Amygdala (tissue), 56 donors: ENCODE measurements at places on chromosomes 7 and 10.

DNA sequence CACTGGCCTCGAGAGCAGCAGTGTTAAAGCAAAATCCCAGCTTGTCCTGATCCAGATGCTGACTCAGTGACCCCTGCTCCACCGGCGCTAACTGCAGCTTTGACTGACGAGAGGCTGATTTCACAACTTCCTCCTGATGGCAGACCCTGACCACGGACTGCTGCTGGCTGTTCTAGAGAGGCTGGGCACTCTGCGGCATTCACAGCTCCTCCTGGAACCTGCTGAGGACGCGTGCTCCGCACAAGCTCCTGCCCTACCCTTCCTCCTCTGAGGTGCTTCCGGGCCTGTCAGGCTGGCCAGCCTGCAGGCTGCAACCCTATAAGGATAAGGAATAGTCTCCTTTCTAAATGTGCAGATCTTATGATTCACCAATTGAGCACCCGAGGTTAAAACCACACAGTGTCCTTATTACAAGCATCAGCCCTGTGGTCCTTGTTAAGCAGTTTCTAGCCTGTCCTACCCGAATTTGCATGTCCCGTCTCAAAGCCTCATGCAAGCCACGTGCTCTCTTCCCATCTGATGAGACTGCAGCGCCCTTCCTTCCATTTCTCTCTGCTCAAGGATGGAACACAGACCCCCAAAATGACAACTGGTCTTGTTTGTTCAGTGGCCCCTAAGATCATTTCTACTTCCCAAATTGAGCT, 35.5 kb upstream of the NCAPG2 start:
- no peak for DNase-seq

- no peak for DNase-seq
Observed at GRCh38 chr10:21511095-21511570, 14.3 kb downstream of the SKIDA1 start.

DNA sequence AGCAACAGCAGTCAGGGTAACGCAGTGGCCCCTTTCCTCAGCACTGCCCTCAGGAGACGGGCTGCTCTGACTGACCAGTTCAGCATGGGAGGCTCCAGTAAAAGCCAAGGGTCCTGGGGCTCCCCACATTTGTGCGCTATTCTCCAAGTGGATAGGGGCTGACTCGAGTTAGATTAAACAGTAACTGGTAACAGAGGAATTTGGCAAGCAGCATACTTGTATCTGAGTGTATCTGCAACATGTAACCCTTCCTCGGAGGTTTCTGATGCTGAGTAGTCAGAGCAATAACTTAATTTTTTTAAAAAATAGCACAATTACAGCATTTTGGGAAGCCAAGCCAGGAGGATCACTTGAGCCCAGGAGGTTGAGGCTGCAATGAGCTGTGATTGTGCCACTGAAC, 22.8 kb downstream of the SORBS1 start:
- no peak for DNase-seq

- peak; percentile 75 for DNase-seq
Observed at GRCh38 chr10:78407009-78407711, 373.5 kb downstream of the RPS24 start.

- no peak for DNase-seq
Observed at GRCh38 chr7:149759093-149759860, 14.1 kb downstream of the ZNF467 start.

- no peak for DNase-seq
Observed at GRCh38 chr7:69654381-69654780, 56.1 kb downstream of the AUTS2 start.

- DNase-seq = no peak
Observed at GRCh38 chr7:77368974-77369373, 47.2 kb downstream of the GSAP start.

DNA sequence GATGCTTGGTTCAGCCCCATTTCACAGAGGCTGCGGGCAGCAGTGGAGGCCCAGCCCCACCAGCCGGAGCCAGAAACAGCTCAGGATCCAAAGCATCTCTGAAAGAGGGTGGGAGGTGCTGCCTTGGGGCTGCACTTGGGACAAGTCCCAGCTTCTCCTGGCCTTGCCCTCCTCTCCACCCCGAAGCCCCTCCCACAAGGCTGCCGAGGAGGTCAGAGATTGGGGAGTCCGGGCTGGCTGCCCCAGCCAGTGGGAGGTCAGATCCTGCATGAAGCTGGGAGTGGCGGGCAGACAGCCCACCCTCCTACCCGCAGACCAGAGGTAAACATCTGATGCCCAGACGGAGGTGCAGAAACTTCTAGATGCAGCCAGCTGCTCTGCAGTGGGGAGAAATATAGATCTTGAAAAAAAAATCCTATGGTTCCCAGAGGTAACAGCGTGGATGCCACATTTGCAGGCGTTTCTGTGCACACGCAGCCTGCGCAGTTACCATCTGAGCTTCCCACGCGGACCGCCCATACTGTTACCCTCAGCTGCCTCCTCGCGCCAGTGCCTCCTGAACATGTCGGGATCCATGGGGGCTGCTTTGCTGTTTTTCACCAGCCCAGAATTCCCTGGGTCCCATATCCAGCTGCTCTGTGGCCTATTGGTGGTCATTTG, 36.9 kb upstream of the GNA12 start:
- DNase-seq = no peak

GRCh38 chr10:97861097-97861750, 11.6 kb downstream of the GOLGA7B start:
- DNase-seq = no peak
